ENCODE measurements at places on chromosomes 12 and 14.

DNA sequence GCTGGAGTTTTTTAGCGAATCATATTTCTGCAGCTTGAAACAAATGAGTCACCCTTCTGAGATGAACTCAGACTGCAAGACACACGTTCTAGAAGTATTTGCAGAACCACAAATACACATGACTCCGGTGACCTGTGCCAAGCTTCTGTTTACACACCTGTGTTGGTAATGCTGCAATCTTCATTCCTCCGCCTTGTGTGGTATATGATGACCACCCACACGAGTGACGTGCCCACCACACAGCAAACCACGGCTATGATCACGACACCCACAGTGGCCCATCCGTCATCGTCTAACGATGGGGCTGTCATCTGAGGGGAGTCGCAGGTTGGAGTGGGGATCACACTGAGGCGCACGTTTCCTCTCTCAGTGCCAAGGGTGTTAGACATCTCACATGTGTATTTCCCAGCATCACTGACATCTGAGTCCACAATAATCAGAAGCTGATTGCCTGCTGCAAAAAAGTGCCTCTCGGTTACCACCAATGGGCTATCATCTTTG lies 43.0 kb downstream of the LRIG3 start:
- DNase-seq, result no peak

- no peak for DNase-seq
Measured at GRCh38 chr12:52956987-52957386, 8.1 kb downstream of the KRT18 start.

- no peak for DNase-seq
Measured at GRCh38 chr12:24482882-24483604, 465.9 kb downstream of the BCAT1 start.

DNA sequence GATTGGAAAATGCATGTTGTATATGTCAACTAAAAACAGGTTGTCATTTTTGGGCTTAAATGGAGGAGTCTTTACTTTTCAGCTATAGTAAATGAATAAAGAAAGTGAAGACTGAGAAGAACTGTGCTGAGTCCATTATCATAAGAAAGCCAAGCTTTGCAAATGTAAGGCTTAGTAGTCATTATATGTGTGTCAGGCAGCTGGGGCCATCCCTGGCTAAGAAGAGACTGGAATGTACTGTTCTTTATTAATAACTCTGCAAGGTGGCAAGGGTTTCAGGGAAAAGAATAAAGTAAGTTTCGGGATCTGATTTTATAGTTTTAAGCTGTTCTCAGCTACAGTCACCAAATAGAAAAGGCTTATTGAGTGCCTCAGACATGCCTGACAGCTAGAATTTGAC lies 48.7 kb downstream of the SRGAP1 start:
- DNase-seq, result no peak

DNA sequence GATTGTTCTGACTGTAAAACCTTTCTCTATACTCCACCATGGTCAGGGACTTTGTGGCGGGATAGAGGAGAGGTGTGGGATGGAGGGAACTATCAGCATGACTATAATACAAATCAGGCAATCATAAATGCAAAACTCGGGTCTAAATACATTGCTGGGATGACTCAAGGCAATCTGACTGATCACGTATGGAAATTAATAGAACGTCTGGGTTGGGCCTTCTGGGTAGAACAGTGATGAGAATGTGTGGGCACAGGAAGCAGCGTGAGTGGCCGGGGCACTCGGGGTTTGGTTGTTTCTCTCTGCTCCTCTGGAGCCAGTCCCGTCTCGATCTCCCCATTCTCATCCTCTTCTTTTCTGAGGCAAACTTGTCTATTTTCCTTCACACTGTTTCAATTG lies 485.8 kb downstream of the VRK1 start:
- no peak for DNase-seq

- no peak for DNase-seq
Measured at GRCh38 chr12:98771811-98772752, 127.0 kb downstream of the APAF1 start.

- DNase-seq, result no peak
Measured at GRCh38 chr14:31232081-31232480, 24.5 kb upstream of the HECTD1 start.

DNA sequence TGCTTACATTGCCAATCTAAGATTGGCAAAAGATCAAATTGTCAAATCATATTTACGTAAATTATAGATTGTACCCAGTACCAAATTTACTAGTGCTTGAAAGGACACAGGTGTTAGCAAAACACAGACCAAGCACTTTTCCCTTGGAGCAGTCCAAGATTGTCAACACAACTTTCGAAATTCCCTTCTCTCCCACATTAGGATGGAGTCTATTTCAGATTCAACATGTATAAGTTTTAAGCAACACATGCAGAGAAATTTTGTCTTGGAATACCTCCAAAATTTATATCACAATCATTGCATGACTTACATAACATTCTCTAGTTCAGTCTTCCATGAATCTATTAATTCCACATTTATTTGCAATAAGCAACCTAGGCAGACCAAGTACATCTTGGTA lies 74.9 kb upstream of the SLCO1C1 start:
- no peak for DNase-seq

DNA sequence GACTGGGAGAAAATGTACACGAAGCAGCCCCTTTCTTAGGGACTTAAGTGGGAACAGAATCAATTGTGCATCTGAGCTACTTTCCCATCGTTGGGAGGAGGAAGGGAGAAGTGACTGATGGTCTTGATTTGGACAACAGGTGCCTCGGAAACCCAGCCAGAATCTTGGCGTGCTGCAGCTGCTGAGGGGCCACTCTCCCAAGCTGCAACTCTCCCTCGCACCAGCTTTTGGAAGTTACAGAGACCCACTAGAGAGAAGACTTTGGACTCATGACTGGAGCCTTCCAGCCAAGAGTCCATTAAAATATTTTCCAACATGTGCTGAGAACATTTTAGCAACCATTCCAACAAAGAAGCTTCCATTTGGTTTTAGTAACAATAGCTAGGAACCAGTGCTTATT lies 52.3 kb downstream of the GNS start:
- no peak for DNase-seq

DNA sequence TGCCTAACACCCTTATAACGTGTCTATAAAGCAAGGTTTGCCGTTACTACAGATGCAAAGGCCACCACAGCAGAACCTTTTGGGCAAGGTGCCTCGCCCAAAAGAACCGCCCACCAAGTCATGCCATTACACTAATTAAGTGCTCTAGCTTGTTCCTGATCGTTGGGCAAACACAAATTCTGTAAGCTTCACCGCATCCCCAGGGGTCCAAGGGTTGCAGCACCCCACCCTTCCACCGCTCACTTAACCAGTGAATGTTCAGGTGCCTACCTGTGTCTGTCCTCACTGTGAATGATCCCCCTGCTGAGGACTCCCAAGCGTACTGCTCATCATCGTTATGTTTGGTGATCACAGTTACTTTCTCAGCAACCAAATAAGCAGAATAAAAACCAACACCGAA lies 1.4 kb downstream of the HSP90AA1 start:
- DNase-seq, result no peak

DNA sequence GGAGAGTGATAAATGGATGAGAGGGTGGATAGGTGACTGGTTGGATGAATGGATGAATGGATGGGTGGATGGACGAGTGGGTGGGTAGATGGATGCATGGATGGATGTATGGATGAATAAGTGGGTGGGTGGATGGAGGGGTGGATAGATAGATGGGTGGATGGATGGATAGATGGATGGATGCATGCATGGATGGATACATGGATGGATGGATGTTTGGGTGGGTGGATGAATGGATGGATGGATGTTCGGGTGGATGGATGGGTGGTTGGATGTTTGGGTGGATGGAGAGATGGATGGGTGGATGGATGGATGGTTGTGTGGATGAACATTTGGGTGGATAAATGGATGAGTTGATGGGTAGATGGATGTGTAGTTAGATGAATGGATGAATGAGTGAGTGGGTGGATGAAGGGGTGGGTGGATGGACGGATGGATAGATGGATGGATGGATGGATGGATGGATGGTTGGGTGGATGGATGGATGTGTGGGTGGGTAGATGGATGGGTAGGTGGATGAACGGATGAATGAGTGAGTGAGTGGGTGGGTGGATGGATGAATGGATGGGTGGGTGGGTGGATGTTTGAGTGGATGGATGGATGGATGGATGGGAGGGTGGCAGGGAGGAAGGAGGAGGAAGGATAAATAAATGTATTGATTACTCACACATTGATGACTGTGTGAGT lies 9.7 kb upstream of the TMEM179 start:
- DNase-seq, result no peak

- peak; percentile 45 for DNase-seq
Measured at GRCh38 chr14:103023881-103024473, 33.4 kb downstream of the CDC42BPB start.

DNA sequence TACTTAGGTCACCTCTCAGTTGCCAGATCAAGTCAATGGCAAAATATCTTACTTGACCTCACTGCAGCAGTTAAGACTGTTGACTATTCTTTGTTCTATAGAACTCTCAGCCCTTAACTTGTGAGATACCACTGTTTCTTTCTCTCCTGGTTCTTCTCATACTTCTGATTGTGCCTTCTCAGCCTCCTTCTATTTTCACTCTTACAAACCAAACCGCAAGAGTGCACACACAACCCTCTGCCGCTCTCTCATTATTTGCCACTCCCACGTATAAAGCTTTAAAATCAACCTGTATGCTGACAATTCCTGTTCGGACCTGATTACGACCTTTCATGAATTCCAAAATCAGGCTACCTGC lies 4.5 kb downstream of the E2F7 start:
- no peak for DNase-seq

- DNase-seq, result no peak
Measured at GRCh38 chr12:48028541-48029431, 24.5 kb upstream of the COL2A1 start.

DNA sequence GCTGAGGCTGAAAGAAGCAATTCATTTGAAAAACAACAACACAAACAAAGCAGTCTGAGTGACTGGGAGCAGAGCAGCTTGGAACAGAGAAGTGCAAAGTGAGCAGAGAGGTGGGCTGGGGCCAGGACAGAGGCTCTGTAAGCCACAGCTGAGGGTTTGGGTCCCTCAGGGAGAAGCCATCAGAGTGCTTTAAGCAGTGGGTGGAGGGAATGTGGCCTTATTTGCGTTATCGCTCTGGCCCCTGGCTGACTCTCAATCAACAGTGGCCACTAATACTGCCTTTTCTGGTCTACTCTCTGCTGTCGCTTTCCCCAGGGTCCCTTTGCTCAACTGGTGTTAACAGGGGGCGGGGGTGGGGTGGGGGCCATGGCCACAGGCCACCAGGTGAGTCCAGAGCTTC lies 44.2 kb downstream of the IRF2BPL start:
- DNase-seq, result no peak

DNA sequence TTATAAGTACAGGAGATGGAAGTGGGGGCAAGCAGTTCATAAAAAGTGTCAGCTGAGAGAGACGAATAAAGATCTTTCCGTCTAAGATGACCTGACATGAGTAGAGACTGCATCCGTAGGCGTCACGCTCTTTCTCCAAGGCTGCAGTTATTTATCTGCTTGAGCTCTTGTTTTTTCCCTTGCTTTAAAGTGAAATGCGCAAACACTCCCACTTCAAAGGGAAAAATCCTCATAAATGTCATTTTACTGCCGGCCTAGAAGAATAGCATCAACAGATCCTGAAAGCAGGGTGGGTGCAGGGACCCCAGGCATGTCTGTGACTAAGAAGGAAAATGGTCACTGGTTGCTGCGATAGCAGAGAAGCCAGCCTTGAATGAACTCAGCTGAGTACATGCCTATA lies 647.4 kb downstream of the MED13L start:
- no peak for DNase-seq

GRCh38 chr12:87117526-87117925 lies 861.3 kb upstream of the MGAT4C start:
- DNase-seq, result no peak

GRCh38 chr12:18224745-18225144 lies 36.6 kb upstream of the PIK3C2G start:
- no peak for DNase-seq

DNA sequence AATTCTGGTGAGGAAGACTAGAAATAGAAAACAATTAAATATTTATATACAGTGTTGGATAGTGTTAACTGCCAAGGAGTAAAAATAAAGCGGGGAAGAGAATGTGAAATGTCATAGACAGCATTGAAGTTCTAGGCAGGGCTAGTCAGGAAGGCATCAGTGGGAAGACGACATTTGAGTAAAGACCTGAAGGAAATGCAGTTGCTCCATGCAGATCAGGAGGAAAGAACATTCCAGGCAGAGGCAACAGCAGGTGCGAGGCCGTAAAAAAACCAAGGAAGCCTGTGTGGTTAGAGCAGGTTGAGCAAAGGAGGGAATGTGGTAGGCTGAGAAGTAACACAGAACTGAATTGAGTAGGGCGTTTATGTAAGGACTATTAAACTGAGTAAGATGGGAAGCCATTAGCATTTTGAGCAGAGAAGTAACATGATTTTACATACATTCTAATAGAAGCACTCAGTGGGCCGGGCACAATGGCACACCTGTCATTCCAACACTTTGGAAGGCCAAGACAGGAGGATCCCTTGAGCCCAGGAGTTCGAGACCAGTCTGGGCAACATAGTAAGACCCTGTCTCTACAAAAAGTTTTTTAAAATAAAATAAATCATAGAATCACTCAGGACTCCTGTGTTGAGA lies 14.9 kb downstream of the SLC35E3 start:
- DNase-seq, result no peak

DNA sequence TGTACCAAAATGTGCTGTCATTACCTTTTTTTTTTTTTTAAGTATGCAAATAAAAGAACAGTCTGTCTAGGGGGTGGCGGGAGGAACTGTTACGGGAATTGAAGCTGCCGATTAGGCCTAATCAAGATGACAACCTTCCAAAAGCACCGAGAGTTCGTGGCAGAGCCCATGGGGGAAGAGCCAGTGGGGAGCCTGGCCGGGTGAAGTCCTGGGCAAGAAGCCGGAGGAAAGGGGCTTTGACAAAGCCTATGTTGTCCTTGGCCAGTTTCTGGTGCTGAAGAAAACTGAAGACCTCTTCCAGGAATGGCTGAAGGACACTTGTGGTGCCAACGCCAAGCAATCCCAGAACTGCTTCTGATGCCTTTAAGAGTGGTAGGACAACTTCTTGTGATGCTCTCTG lies 42.6 kb downstream of the ACTN1 start:
- no peak for DNase-seq

- no peak for DNase-seq
Measured at GRCh38 chr12:81987371-81987770, 228.2 kb upstream of the PPFIA2 start.

DNA sequence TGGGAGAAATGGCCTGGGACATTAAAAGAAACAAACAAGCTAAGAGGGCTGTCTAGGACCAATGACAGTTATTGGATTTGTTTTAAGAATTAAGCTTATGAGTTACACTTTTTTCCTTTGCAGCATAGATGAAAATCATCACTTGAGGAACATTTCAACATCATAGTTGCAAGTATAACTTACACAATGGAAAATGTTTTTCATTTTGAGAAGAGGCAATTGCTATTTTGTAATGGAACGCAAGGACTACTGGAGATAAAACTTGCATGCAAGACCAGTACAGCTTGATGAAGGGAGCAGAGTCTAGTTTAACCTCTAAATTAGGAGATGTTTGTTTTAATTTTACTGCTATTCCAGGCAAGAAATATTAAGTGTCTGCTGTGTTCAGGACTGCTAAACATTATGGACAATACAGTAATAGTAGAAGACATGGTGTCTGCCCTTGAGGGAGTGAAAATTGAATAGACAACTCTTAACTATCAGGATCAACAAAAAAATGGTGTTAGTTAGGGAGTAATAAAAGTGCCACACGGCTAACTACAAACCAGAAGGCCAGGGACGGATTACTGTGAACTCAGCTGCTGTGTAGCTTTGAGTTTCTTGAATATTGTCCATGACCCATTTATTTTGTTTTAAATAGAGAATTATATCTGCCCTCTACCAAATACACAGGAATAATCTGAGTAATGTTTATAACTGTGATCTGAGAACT lies 374.5 kb downstream of the RAD51B start:
- DNase-seq, result no peak
